ENCODE measurements at places on chromosomes 6 and 20. TPM values are rescaled to one million over a fixed set of nuclear protein-coding genes. Genes with fewer than 3 reads are reported as not detected.

DNA sequence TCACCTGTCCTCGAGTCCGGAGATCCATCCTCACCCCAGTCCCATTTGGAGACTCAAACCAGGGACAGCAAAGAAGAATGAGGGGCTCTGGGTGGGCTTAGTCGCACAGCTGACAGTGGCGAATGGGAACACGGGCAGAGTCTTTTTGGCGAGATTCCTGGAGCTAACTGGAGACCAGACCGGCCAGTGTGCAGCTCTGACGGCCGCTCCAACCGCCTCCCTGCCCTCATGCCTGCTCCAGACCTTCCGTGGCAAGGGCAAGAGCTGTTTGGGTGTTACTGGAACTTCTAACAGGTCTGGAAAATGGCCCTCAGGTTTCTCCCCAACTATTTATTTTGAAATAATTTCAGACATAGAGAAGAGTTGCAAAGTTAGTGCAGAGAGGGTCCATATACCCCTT lies 75.6 kb downstream of the IRF4 start:
- no peak overlapping the region for H3K27ac ChIP-seq
- H3K4me3 ChIP-seq: no peak overlapping the region
- no peaks in the 10 kb centered on the region for H3K4me1 ChIP-seq
- peaks cover 18% of the 10 kb centered on the region for H3K27me3 ChIP-seq

DNA sequence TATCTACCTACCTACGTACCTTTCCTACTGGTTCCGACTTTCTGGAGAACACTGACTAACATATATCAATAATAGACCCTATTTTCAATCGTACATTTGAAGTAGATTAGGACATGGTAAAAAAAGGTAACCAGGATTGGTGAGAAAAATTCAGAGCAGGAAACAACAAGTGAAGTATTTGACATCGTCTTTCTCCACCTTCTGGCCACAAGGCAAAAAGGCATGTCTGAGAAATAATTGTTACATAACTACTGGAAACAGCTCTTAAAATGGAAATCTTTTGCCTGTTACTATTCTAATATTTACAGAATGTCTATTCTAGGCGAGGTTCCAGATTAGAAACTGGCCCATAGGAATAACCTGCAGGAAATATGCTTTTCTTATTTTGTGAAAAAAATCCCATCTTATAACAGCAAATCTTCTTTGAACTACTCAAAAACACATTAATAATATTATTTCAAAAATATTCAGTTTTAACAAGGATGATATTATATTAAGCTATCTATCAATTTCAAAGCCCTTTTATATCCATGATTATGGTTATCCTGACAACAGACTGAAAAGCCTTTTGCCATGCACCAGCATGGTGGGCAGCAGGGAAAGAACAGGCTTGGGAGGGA lies 80.8 kb downstream of the RCAN2 start:
- H3K27ac ChIP-seq: no peak overlapping the region
- H3K36me3 ChIP-seq: no peaks in the 10 kb centered on the region
- H3K4me1 ChIP-seq: peaks cover 31% of the 10 kb centered on the region
- no peaks in the 10 kb centered on the region for H3K27me3 ChIP-seq

POFUT1 gene
- 26.1 TPM for total RNA-seq

- H3K27me3 ChIP-seq: no peaks in the 10 kb centered on the region
- DNase-seq: no peak
- peaks cover 60% of the 10 kb centered on the region for H3K36me3 ChIP-seq
- no peaks in the 10 kb centered on the region for H3K4me1 ChIP-seq
Observed at GRCh38 chr6:36110050-36110449, 20.3 kb upstream of the MAPK13 start.

EPPIN gene
- total RNA-seq: 0.38 TPM

DNA sequence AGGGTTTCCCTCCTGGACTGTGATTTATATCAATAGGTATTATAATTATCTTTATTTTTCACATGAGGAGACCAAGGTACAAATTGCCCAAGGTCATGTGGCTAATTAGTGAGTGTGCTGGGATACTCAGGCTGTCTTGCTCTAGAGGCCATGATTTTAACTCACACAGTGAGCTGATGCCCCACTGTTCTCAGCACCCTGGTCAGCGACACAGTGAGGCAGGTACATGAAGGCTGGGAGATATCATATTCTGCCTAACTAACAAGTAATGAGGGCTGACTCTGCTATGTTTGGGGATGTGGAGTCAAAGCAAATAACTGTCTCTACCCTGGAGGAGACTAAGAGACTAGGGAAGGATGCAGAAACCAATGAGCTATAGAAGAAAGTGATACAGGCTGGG lies 501.1 kb downstream of the PTPRT start:
- no peaks in the 10 kb centered on the region for H3K27me3 ChIP-seq
- H3K4me1 ChIP-seq: no peaks in the 10 kb centered on the region
- no peak overlapping the region for H3K4me3 ChIP-seq

EYA4 gene
- 2.6 TPM for total RNA-seq

TGIF2 gene
- 12.4 TPM for total RNA-seq

DNA sequence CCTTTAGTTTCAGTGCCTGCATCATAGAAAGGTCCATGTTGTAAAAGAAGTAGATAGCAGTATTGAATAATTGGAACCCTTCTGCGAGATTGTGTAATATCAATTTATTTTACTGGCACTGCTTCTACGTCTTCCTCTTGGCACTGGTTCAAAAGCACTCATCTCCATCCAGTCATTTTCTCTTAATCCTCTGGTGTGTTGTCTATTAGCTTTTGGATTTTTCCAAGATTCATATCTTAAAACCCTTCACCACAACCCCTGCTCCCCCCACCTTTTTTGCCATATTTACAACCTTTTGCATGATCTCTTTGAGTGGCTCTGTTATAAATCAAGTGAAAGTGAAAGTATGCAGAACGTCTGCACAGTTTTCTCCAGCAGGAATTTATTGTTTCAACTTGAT lies 76.6 kb upstream of the HSF2 start:
- no peak for DNase-seq
- no peak overlapping the region for H3K27ac ChIP-seq
- H3K27me3 ChIP-seq: no peaks in the 10 kb centered on the region
- H3K36me3 ChIP-seq: no peaks in the 10 kb centered on the region
